Osteocyte (in vitro differentiated cells): ENCODE measurements at places on chromosomes 12 and 14.

DNA sequence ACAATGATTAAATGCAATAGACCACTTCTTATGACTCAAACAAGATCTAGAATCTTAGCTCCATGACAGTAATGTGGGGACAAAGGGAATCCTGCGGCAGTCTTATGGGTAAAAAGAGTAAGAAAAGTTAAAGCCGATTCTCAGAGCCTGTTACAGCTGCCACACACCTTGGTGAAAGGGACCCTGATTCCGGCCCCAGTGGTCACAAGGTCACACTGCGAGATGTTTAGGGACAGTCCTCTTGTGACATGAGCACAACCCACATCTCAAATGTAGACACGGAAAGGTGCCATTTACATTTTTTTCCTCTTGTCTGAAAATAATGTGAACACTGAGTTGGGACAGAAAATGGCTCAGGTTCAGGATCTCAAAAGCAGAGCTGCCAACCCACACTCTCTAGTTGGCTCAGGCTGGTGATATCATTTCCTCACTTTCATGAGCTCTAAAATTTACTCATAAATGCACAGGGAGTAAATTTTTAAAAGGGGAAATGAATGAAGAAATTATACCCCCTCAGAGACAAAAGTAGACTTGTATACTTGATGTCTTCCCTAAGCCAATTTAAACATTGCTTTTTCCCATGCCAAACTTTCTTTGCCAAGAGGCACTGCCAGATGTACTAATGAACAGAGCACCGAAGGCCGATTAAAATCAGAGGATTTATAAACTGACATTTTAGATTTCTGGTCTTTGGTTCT, 113.1 kb upstream of the OVCH1 start:
- DNase-seq, result no peak

DNA sequence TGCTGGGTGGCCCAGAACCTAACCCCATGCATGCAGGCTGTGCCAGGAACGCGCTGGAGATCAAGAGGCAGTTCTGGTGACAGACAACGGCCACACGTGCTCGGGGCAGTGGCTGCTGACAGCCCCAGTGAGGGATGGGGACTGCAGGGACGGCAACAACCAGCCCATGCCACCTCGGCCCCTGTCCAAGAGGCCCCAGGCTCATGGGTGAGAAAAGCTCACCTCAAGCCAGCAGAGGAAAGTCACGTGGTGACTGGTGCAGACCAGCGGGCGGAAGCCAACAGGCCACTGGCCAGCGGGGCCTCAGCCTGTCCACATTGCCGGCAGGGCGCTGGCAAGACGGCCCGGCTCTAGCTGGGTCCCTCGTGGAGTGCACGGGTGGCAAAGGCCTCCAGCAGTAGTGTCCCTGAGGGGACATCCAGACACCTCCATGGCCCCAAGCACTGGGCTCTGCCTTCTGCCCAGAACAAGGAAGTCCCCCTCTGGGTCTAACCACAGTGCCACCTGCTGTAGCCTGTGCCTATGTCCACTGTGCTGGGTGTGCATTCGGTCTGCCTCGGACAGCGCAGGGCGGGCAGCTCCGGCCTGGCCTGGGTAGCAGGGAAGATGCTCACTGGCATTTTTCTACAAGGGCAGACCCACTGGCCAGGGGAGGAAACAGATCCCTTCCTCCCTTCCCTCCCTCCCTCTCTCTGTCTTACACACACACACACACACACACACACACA, 134.1 kb downstream of the NCOR2 start:
- no peak for DNase-seq

GRCh38 chr14:88695870-88696269, 96.9 kb downstream of the EML5 start:
- no peak for DNase-seq

DNA sequence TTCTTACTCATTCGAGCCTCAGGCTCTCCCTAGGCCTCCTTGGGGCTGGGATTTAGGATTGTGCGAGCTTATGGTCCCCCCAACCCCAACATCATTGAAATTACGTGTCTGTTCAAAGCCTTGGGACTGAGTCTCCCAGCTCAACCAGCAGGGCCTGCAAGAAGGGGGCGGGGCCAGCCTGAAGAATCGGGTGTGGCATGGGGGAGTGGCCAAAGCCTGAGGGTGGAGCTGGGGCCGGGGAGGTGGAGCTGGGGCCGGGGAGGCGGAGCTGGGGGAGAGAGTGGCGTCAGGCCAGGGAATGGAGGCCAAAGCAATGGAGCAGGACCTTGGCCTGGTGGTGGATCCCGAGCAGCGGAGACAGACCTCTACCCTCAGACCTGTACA, 24.3 kb upstream of the HSPB8 start:
- DNase-seq, result no peak

DNA sequence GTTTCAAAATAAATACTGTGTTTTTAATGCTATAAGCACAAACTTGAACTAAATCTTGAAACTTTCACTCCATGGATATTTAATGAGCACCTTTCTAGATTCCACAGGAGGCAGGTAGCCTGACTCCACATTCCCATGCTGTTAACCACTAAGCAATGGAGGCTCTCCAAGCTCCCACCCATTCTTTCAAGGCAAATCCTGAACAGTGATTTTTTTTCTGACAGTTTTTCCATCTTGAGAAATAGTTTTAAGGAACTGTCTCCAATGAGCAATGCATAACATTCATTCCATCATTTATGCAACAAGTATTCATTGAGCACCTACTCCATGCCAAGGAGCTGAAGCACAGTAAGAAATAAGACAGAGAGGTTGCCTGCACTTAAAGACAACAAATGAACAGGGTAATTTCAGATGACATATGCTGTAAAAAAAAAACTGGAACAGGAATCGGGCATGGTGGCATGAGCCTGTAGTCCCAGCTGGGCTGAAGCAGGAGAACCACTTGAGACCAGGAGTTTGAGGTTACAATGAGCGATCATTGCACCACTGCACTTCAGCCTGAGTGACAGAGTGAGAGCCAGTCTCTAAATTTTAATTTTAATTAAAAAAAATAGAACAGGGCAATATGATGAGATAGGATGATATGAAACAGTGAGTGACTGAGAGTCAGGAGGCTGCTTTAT, 102.3 kb upstream of the CPSF6 start:
- DNase-seq, result peak; percentile 2

DNA sequence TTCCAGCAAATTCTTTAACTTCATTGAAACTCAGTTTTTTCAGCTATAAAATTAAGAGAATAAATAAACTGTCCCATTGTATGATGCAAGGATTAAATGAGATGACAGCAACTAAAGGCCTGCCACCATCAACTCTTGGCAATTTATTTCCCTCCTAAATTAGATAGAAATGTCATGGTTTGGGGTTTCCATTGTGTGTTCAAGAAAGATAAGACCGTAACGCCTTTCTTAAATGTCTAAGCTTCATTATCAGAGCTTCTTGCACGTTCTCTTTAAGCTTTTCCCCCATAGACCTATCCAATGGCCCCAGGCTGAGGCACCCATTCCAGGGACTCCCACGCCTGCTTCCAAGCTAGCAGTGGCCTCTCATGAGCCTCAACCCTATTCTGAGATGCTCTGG, 281.9 kb downstream of the CACNA1C start:
- no peak for DNase-seq

DNA sequence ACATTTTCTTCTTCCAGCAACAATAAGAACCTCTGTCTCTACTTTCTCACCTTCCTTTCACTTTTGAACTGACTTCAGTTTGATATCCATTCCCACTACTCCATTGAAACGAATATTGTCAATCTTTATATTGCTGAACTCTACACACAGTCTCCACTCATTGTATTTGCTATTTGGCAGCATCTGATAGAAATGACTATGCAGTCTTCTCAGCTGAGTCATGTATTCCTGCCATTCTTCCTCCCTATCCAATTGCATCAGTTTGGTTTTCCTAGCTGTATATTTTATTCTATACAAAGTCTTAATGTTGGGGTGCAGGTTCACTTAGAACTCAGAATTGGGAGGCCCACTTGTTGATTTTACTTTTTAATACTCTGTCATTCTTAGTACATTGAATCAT, 107.5 kb upstream of the CPNE8 start:
- no peak for DNase-seq

DNA sequence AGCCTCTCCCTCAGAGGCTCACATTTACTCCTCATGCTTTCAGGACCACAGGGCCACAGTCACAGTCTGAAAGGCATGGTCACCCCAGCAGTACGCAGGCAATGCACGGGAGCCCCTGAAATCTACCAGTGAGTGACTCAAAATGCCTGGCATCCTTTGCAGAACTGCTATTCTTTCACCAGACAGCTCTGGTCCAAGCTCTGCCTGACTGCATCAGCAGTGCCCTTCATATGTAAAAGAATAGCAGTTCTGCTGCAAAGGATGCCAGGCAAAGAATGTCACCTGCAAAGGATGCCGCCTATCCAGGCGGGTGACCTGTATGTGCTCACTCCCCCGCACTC, 38.5 kb downstream of the LGMN start:
- DNase-seq, result no peak

DNA sequence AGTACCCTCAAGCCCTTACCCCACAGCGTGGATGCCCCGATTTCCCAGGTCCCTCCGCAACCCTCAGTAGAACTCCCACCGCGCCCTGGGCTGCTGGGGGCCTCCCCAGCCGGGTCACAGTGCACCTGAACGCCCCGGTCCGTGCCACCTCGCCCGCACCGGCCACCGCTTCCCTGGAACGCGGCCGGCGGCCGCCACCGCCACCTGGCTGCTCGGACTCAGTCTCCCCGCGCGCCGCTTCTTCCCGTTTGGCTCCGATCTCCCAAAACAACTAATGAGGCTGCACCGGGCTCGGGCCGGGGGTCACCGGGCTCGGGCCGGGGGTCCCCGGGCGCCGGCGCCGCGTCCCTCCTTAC, 1.0 kb downstream of the ITPK1 start:
- DNase-seq, result no peak

GRCh38 chr12:111405859-111406473, at the start of gene SH2B3:
Gene SH2B3, plus strand, starts transcription at chr12:111405923. Its CDS starts 12,223 bp downstream, at chr12:111418146.
- DNase-seq, result no peak
